ENCODE measurements at places on chromosomes 6 and 20.
A peak's percentile ranks its signal among the peaks of the same experiment; 100 is the strongest.

GRCh38 chr6:52209770-52210169, 23.6 kb downstream of the IL17A start:
- DNase-seq, result no peak

DNA sequence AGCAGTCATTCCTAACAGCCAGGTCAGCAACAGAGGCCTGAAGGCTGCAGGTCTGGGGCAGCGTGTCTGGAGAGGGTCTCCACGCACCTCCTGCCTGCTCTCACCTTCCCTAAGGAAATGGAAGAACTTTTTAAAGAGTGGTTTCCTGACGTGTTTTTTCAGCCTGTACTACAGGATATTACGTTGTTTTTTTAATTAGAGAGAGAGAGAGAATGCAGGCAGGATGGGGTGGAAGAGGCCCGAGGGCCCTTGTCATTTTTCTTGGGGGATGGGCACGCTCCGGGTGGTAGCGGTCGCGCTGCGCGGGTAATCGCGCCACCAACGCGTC, 2.1 kb downstream of the DLL1 start:
- DNase-seq, result no peak

DNA sequence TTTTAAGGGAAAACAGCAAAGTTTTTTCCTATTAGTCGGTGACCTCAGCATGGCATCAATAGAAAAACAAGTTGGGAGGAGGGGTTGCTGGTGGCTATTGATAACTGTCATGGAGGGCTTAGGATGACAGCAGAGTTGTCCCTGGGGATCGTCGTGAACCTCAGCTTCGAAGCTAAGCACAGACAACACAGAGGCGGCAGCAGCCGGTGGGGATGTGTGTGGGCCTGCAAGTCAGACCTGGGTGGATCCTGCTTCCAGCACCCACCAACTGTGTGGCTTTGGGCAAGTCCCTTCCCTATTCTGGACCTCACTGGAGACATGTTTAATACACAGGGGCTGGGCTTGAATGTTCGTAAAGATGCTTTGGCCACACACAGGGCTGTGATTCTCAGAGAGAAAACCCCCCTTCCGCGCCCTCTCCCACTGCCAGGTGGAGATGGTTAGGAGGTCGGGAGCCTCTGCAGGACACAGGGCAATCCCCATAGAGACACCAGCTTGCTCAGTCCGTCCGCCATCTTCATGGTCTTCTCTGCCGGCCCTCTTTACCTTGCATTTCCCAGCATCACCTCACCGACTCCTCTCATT, 83.1 kb upstream of the TOX2 start:
- DNase-seq, result no peak

DNA sequence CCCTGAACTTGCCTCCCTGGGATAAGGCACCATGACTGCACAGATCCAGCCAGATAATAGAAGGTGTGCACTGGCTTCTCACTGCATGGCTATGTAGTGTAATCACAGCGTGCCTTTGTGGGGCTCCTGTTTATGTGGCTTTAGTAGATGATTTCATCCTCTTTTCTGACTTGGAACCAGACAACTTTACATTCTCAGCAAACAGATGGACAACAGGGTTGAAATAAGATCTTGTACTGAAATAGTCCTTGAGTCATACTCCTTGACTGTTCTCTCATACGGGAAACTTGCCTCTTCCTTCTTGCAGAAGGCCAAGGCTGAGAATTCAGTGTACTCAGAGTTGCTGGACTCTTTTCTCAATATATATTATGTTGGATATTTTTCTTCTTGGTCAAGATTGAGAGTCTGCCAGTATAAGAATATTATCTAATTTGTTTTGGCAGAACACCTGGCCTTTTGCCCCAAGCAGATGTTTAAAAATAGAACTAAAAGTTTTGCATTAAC, 25.0 kb upstream of the RNF144B start:
- no peak for DNase-seq

GRCh38 chr6:112029045-112029822, 24.7 kb upstream of the CCN6 start:
- DNase-seq, result no peak

- DNase-seq, result no peak
These were observed 889 bp upstream of the FLOT1 start for GRCh38 chr6:30743099-30744053.

- DNase-seq, result peak; percentile 41
These were observed 417.1 kb downstream of the BCKDHB start for GRCh38 chr6:80523531-80523997.

DNA sequence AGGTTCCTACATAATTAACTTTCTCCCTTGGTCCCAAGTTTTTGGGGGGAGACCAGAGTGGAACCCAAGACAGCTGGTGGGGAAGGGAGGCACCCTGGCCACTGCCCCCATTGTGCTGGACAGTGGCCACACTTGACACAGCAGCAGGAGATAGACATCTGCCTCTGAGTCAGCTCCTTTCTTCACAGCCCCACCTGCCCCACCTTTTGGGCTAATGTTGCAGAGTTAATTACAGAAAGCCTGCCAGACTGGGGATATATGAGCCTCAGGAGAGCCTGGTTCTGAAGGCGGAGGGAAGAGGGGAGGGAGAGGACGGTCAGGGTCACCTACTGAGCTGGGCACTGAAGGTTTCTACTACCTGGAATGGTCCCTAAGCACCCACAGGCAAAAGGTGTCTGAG, 50.6 kb downstream of the MAFB start:
- no peak for DNase-seq

DNA sequence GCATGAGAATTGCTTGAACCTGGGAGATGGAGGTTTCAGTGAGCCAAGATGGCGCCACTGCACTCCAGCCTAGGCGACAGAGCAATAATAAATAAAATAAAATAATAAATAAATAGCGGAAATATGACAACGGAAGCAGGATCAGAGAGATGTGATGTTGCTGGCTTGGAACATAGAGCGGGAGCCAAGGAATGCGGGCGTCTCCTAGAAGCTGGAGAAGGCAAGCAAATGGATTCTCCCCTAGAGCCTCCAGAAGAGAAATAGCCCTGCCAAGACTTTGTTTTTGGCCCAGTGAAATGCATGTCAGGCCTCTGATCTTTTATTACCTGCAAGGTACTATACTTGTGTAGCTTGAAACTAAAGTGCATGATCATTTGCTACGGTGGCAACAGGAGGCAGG, 12.4 kb downstream of the KIAA1755 start:
- DNase-seq, result no peak

- no peak for DNase-seq
These were observed 96.4 kb downstream of the ISM1 start for GRCh38 chr20:13317439-13317838.

DNA sequence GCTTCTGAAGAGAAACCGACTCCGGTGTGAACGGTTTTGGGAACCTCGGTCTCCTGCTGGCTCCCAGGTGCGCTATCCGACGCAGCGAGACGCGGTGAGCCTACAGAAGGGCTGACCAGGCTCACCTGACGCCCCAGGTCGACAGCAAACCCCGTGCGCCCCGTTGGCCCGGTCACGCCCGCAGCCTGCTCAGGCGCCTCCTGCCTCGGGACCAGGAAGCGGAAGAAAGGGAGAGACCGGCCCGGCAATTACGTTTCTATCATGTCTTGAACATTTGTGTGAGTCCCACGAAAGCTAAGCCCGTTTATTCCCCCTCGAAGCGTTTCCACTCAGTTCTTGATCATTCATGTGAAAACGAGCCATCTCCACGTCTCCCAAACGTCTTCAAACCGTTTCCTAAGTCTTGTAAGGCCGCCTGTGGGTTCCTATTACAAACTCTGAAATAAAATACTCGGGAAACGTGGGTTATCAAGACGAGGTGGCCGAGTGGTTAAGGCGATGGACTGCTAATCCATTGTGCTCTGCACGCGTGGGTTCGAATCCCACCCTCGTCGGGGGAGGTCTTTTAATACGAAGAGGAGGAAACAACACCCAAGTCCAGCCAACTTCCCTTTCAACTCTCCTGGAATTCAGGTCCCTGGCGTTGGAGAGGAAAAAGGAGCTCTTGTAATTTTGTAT, 150.5 kb upstream of the PRSS16 start:
- no peak for DNase-seq

GRCh38 chr6:10662207-10662606, 32.2 kb downstream of the C6orf52 start:
- DNase-seq, result no peak

DNA sequence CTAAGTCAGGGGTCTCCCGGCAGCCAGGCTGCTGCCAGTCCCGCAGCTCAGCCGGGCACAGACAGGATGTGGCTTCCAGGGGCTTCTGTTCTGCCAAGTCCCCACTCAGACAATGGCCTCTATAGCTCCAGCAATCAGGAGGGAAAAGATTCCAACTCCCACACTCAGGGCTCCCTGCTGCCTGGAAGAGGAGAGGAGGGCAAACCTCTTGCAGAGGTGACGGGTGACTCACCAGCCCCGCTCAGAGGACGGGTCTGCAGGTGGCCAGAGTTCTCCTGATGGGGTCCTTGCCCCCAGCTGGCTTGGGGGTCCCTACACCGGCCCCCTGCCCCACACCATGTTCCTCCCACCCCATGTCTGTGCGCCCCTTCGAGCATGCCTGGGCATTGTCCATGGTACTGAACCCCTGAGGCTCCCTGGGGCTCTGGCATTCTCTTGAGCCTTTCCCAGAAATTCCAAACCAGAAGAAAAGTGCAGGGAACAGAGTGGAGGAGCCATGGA, 32.6 kb downstream of the NTSR1 start:
- no peak for DNase-seq

- no peak for DNase-seq
These were observed 111.6 kb downstream of the SNX5 start for GRCh38 chr20:17856837-17857605.

DNA sequence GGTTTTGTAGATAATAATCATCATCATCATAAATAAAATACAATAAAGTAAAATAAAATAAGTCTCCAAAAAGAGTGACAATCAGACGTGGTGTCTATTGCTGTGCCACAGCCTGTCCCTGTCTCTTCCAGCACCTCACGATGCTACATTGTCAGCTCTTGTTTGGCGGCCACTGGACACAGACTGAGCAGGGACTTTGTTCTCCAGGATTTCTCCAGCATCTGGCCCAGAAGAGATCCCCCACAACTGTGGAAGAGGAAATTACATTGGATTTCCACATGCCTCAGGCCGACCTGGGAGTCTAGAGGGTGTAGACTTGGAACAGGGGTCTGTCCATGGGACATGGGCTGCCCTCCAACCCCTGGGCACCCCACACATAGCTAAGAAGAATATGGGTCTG, 39.2 kb upstream of the RALY start:
- DNase-seq, result no peak

GRCh38 chr6:70107852-70108629, 194.8 kb downstream of the COL9A1 start:
- DNase-seq, result no peak

- DNase-seq, result no peak
These were observed 1.1 kb upstream of the SMOC2 start for GRCh38 chr6:168439794-168440450.

DNA sequence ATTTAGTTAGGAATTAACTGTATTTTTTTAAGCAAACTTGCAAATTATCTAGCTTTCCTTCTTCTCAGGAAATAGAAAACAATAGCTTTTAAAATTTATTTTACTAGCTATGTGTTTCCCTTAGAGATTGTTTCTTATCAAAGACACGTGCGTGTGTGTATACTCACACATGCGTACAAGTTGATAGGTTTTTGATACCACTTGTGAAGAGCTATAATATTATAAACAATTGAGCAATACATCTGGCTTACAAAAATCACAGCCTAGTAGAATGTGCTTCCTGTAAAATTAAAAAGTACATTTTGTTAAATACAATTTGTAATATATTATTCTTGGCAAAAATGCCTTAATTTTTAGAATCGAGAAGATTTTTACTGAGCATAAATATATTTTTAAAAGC, 33.9 kb downstream of the COL12A1 start:
- no peak for DNase-seq

- no peak for DNase-seq
These were observed 178.1 kb upstream of the PDE10A start for GRCh38 chr6:165841153-165841558.

DNA sequence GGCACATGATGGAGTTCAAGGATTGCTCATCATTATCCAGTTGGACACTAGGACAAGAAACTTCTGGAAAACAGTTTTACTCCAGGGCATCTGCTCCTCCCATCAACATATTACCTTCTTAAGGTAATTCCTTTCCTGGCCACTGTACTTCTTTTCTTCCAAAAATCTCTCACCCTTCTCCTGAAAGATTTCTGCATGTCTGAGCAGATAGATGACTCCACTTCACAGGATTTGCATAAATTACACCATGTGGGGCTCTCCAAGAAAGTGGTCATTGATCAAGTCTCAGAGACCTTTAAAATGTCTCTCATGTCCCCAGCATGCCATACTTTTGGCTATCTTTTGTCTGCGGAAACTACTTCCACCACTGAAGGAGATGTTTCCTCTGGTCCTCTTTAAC, 103.2 kb upstream of the TNFAIP3 start:
- no peak for DNase-seq

- DNase-seq, result no peak
These were observed 727 bp downstream of the EDEM2 start for GRCh38 chr20:35146299-35146919.

DNA sequence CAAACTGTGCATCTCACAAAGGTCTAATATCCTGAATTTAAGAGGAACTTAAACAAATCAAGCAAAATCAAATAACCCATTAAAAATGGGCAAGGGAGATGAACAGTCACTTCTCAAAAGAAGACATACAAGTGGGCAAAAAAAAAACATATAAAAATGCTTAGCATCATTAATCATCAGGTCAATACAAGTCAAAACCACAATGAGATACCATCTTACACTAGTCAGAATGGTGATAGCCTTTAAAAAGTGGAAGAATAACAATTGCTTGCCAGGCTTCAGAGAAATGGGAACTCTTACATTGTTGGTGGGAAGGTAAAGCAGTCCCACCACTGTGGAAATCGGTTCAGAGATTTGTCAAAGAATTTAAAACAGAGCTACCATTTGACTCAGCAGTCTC, 646.7 kb upstream of the PTCHD4 start:
- no peak for DNase-seq

DNA sequence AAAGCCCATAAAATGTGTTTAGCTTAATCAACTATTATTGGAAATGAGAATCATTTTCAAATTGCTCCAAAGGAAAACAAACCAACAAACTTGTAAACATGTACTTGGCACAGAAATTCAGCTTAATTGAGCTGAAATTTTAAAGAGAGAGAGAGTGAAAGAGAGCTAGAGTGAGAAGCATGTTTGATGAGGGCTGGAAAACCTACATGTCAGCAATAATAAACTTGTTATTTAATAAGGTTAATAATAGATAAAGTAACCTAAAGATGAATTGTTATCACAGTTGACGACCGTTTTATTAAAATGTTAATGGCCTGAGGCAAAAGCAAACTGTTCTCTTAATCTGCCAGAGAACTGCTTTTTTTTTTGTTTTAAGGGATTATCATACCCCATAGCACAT, 496.1 kb downstream of the RNF144B start:
- DNase-seq, result no peak

GRCh38 chr20:49505518-49505917, 23.1 kb upstream of the KCNB1 start:
- DNase-seq, result no peak

DNA sequence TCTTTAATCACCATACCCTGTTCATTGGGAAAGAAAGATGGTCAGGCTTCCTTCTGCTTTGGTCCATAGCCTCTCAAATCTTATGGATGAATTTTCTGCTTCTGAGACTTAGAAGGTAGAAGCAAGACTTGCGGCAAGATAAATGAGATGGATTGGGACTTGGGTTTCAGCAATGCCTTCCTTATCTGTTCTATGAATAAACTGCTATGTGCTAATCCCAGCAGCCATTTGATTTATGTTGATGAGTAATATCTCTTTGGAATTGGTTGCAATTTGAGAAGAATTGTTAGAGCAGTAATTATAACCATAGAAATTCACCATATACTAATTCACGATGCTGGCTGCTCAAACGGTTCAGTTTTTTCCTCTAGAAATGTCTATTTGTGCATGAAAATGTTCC, 48.3 kb downstream of the TXLNB start:
- no peak for DNase-seq

Measured in retinal pigment epithelial cell (primary cell).